ENCODE measurements at places on chromosomes 16 and 17. TPM values are rescaled to one million over a fixed set of nuclear protein-coding genes. Genes with fewer than 3 reads are reported as not detected.

CCL5 gene
- 1.1 TPM for polyA plus RNA-seq

CD7 gene
- polyA plus RNA-seq, result 7.0 TPM

HIC1 gene
- 10.2 TPM for polyA plus RNA-seq

CAMKK1 gene
- polyA plus RNA-seq, result 5.7 TPM

AURKB gene
- 25.3 TPM for polyA plus RNA-seq

RPS6KB1 gene
- polyA plus RNA-seq, result 27.9 TPM

ABCC12 gene
- not detected for polyA plus RNA-seq

TMEM204 gene
- polyA plus RNA-seq, result 2.7 TPM

P2RX1 gene
- polyA plus RNA-seq, result 1.8 TPM

MT1F gene
- polyA plus RNA-seq, result 11.8 TPM

FOXC2 gene
- 0.30 TPM for polyA plus RNA-seq

OR1D5 gene
- not detected for polyA plus RNA-seq

DNA sequence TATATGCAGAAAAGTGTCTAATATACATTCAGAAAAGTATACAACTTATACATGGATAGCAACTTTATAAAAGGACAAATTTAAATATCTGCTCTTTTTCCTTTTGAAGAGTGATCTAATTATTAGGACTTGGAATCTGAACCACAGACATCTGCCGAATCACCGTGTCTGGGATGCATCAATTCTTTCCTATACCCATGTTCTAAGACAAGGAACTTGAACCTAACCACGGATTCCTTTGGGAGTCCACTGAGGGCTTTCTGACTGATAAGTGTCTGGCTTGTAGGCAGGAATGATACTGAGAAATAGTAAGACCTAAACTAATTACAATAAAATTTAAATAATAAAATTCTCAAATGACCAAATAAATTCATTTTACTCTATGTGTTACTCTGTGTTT, 54.2 kb downstream of the NDEL1 start:
- DNase-seq, result no peak

- DNase-seq, result no peak
Observed at GRCh38 chr17:62094175-62094574, 29.1 kb upstream of the MED13 start.

DNA sequence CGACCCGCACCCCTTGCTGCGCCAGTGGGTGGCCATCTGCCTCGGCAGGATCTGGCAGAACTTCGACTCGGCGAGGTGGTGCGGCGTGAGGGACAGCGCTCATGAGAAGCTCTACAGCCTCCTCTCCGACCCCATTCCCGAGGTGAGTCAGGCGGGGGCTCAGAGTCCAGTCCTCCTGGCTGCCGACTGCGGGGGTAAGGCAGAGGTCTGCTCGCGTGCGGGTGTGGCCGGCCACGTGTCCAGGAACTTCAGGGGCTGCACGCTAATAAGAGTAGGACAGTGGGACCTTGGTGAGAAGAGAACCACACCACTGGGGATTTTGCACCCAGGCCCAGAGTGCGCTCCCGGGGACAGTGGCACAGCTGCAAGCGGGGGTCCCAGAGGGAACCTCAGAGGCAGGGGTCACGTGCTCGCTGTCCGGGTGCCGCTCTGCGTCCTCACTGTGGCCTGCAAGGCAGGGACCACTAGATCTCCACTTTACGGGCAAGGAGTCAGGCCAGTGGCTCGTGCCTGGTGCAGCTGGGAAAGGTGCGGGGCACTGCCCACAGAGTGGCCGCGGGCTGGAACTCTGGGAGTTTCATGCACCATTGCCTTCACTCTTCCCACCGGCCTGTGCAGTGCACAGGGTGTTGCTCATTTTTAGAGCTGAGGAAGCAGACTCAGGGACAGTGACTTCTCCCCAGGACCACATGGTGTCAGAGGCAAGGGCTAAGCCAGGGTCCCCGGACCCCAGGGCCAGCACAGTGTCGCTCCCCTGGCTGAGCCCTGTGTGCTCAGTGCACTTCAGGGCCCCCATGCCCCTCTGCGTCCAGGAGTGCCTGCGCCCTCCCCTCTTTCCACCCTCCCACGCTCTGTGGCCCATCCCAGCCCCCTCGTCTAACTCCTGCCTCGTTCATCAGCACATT, 107.6 kb upstream of the CHMP6 start:
- DNase-seq, result no peak

GRCh38 chr16:48113001-48113400, 42.8 kb downstream of the ABCC12 start:
- no peak for DNase-seq

GRCh38 chr17:4365103-4365627, 1.3 kb downstream of the UBE2G1 start:
- DNase-seq, result peak; percentile 94

DNA sequence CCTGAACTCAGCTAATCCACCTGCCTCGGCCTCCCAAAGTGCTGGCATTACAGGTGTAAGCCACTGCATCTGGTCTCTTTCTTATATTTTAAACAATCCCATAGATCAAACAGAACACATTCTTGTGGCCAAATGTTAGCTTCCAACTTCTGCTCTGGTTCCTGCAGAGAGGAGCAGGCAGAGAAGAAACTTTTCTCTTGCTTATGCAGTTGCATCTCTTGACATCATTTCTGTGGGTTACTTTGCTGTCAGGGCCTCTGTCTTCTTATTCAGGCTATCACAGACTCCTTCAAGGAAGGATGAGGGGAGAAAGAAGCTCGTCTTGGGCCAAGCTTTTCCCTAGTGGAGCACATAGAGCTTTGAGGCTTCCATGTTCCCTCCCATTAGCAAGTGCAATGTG, 7.8 kb downstream of the HSD17B2 start:
- DNase-seq, result no peak

- no peak for DNase-seq
Observed at GRCh38 chr16:9279291-9280068, 188.0 kb downstream of the HAPSTR1 start.

DNA sequence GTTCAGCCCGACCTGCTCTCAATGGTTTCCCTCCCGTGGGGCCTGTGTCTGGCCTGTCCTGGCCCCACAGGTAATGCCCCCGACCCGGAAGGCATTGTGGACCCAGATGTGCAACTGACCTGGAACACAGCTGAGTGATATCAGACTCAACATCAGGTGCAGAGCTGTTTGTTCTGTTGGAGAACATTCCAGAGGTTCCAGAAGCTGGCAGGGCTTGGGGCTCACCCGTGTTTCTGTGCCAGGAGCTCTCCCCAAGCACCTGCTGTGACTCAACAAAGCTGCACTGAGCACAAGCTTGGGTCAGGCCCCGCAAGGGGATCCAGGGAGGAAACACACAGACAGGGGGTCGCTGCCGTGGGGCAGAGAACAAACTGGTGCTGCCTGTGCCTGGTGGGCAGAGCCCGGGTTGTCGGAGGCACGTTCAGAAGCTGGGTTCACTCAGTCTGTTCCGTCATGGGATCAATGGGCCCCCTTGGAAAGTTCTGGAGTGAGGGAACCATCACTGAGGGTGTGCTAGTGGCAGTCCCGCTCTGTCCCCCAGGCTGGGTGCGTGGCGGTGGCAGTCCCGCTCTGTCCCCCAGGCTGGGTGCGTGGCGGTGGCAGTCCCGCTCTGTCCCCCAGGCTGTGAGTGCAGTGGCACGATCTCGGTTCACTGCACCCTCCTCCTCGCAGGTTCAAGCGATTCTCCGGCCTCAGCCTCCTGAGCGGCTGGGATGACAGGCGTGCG, 22.1 kb downstream of the HS3ST6 start:
- no peak for DNase-seq

- DNase-seq, result no peak
Observed at GRCh38 chr17:74271281-74271680, 2.8 kb upstream of the DNAI2 start.

DNA sequence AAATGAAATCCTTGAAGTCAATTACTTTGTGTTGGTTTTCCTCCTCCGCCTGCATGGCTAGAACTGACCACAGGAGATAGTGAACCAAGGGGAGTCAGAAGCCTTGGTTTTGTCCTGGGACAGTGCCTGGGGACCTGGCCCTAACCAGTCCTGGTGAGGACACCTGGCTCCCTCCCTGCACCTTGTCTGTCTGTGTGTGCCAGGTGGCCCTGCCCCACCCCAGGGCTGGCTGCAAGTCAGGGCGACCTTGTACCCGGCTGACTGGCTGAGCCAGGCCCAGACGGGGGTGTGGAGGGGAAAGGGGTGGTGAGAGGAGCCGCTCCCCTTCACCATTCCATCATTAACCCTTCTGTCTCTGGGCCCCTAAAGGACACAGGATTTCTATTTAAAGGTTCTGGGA, 3.4 kb downstream of the RAPGEFL1 start:
- DNase-seq, result no peak

DNA sequence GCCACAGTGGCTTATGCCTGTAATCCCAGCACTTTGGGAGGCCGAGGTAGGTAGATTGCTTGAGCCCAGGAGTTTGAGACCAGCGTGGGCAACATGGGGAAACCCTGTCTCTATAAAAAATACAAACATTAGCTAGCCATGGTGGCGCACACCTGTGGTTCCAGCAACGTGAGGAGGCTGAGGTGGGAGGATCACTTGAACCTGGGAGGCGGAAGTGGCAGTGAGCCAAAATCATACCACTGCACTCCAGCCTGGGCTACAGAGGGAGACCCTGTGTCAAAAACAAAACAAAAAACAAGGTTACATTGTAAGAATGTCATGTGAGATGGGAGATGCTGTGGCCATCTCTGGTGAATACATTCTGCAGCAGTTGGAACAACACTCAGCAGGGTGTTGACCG, 13.5 kb downstream of the DUSP14 start:
- no peak for DNase-seq

- no peak for DNase-seq
Observed at GRCh38 chr16:2854700-2855309, 3.2 kb downstream of the PRSS22 start.

GRCh38 chr16:4011940-4012629, 104.2 kb downstream of the ADCY9 start:
- peak; percentile 63 for DNase-seq

- DNase-seq, result no peak
Observed at GRCh38 chr17:10196941-10197340, 1.5 kb downstream of the GAS7 start.

DNA sequence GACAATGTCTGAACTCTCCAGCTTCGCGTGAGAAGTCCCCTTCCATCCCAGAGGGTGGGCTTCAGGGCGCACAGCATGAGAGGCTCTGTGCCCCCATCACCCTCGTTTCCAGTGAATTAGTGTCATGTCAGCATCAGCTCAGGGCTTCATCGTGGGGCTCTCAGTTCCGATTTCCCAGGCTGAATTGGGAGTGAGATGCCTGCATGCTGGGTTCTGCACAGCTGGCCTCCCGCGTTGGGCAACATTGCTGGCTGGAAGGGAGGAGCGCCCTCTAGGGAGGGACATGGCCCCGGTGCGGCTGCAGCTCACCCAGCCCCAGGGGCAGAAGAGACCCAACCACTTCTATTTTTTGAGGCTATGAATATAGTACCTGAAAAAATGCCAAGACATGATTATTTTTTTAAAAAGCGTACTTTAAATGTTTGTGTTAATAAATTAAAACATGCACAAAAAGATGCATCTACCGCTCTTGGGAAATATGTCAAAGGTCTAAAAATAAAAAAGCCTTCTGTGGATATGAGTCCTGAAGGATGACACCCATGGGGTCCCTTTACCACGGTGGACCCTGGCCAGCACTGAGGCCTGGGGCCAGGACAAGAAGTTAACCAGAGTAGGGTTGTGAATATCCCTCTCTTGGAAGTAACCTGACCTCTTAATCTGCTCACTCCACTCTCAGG, 10.5 kb upstream of the ITGAD start:
- peak; percentile 77 for DNase-seq

DNA sequence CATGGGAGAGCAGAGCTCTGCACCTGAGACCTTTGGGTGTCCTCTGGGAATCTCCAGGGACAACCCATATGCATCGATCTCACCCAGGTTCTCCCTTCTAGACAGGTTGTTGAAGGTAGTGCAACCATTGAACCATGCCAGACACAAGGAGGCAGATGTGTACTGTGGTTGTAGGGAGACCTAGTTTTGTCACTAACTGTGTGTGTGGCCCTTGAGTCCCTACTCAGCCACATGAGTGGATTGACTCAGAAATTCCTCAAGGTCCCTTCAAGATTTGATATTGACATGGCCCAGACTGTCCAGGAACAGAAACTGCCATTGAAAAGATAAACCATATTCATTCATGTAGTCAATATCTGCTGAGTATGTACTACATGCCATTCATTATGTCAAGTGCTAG, 396.4 kb upstream of the CCL2 start:
- no peak for DNase-seq

DNA sequence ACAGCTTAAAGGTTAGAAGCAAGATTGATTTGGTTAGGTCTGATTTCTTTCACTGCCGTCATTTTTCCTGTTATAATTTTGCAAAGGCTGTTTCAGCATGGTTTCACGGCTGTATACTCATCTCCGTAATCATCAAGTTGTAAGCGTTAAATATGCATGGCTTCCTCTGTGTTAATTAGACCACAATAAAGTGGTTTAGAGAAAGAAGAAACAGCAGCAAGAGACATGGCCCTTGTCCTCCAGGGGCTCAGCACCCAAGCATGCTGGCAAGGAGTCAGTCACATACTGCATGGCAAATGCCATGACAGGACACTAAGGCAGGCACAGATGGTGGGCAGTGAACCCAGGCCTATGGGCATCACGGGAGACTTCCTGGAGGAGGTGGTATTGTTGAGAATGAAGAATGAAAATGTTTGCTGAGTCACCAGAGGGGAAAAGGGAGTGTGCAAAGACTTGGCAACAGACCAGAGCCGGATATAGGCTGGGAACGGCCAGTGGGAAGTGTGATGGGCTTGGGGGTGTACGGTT, 61.4 kb upstream of the PLCG2 start:
- DNase-seq, result no peak

DNA sequence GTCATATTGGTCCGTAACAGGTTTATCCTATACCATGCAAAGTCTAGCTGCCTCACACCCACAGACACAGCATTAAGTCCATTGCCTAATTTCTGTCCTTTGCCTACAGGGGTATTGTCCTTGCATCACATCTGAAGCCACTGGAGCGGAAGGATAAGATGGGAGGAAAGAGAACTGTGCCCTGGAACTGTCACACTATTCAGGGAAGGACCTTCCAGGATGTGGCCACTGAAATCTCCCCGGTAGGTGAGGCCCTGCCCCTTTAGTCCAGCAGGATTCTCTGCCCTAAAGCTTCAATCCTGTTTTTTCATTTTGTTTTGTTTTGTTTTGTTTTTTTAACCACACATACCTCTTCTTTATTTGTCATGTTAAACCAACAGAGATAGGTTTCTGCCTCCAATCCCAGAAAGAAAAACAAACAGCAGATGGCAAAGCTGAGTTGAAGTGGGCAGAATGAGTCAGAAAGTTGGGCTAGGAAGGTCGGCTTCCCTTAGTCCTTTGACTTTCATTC, 2.2 kb upstream of the EFTUD2 start:
- no peak for DNase-seq

GRCh38 chr17:59001158-59001814, 105.4 kb downstream of the TRIM37 start:
- DNase-seq, result peak; percentile 34

DNA sequence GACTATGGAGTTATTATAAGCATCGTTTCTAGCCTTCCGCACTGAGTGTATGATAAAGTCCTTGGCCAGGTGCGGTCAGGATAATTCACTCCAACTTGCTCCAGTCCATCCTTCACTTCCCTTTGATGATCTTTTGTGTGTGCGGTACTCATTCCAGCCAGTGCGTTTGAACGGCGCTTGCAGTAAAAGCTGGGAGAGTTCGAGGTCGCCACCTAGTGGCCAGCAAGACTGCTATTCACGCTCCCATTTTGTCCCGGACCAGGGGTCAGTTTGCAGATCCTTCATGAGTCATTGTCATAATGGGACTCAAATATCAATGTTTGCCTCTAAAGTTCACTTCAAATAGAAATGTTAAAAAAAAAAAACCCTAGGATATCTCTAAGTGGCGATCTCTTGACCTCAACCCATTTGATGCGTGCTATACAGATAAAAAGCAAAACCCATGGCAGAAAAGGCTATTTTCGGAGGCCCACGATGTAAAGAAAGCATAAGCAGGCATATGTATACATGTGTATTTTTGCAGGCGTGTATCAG, 417.1 kb downstream of the TMEM114 start:
- peak; percentile 91 for DNase-seq
